ENCODE measurements at places on chromosomes 1 and 21.

GRCh38 chr1:75449998-75450397, 160.9 kb downstream of the SLC44A5 start:
- no peak for DNase-seq

DNA sequence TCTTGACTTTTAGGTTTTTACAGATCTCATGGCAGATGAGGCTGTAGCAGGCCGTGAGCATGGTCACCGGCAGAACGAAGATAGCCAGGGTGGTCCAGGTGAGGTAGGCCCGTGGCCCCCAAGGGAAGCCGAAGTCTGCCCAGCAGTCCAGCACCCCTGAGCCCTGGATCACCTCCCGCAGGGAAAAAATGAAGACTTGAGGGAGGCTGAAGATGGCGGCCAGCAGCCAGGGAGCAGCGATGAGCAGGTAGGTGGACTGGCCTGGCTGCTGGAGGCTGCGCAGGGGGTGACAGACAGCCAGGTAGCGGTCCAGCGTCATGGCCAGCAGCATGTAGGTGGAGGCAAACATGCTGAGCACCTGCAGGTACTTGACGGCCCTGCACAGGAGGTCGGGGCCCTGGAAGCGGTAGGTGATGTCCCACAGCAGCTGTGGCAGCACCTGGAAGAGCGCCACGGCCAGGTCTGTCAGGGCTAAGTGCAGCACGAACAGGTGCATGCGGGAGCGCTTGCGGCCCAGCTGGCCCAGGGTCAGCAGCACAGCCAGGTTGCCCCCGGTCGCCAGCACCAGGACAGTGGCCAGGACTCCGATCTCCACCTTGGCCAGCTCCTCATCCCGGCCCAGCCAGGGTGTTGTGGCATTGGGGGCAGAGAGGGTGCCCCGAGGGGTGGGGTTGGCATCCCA, 856 bp downstream of the AVPR1B start:
- no peak for DNase-seq

DNA sequence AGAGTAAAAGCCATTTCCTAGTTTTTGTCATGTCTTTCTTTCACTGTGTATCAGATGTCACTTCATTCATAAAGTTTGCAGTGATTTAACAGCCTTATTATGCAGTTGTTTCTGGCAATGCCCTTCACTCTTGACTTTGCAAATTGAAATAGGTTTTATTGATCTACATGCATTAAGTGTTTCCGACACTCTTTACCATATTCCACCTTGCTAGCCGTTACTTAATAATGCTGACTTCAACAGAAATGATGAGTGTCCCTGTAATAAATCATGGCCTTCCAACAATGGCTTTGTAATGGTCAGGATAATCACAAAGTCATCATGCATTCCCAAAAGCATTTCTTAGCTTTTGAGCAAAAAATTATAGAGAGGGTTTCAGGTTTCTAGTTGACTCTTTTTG, 236.8 kb upstream of the FMN2 start:
- no peak for DNase-seq

GRCh38 chr1:71049951-71050598, 2.5 kb upstream of the PTGER3 start:
- peak; percentile 31 for DNase-seq

- DNase-seq = no peak
Measured at GRCh38 chr21:45576838-45577737, 34.8 kb upstream of the SLC19A1 start.

DNA sequence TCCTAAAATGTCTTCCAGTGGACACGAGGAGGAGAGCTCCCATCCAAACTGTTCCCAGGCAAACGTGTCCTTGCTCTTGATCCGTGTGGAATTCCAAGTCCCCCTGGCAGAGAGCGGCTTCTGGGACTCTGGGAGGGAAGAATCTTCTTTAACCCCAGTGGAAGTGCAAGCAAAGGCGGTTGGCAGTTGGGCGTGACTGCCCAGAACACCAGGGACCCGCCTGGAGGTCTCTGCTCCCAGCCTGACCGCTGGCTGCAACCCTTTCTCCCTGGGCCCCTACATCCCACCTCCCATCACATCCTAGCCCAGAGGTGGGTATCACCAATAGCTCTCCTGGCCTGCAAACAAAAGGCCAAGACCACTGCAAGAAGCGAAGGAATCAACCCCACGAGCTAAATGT, 17.8 kb downstream of the CASZ1 start:
- no peak for DNase-seq

DNA sequence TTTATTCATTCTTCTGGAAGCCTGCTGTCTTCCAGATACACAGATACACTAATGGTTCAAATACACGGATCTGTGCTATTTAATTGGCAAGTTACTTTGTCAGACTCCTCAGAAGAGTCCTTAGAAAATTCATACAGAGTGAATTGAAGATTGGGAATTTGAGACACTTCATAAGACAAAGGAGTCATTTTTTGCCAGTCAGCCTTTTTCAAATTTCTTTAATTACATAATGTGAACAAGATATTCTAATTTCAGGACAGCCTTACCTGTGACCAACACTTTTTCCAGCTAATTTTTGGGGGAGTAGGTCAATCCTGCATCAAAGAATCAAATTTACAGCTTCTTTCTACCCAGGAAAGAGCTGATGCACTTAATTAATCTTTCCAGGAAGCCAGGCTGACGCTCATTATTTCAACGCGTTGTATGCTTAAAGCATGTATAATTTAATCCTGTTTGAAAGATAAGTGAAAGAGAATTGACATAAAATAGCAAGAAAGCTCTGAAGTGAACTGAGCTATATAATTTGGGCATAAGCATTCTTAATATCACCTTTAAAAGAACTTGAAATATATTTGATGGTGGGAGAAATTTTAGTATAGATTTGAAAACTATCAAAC, 12.8 kb upstream of the NRIP1 start:
- DNase-seq = no peak

DNA sequence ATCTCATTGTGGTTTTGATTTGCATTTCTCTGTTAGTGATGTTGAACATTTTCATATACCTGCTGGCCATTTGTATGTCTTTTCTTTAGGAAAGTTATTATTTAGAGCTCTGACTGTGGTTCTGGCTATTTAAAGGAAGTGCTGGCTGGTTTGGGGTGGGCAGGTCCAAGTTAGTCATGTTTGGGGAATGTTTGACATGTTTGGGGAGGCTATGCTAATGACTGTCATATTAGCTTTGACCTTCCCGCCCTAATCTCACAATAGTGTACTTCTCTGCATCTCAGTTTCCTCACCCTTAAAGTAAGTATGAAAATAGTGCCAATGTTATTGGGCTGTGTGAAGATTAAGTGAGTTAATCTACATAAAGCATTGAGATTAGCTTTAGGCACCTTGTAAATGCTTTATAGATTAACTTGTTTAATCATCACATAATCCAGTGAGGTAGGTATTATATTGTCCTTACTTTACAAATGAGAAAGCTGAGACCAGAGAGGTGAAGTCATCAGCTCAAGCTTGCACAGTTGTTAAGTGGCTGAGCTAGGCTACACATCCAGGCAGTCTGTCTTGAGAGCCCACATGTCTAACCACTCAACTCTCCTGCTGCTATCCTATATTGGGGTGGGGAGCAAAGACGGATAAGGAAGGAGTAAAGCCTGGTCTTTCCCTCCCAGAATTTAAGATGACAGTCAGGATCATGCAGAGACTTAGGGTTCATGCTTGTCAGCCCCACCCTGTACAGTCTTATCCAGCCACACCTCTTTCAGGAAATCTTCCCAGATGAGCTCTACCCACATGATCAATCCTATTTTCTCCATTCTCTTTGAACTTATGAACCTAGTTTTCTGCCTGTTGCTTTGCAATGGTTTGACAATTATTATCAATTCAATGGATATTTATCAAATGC, 22.8 kb upstream of the CRNN start:
- no peak for DNase-seq

DNA sequence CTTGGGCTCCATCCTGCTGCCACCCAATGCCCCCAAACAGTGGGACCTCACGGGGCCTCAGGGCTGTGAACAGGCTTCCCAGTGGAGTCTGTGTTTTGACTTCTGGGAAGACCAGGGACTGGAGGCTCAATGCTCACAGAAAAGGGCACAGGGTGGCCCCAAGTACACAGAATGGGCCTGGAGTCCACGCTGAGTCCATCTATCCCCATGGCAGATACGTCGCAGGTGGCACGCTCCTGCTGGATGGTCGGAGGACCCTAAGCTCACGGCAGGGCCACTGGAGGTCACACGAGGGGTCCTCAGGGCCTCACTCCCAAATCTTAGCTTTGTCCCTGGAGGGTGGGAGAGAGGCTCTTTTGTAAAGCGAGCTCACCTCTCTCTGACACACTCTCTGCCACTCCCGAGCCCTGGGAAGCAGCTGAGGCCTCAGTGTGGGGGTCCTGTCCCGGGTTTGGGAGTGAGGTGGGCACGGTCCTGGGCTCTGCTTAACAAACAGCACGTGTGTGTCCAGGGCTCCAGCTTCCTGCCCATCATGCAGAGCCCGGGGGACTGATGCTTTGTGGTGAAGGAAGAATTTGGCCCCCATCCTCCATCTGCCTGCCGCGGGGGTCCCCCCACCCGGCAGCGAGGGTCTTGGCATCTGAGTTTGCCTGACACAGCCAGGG, 27.2 kb upstream of the TTC34 start:
- DNase-seq = no peak

- DNase-seq = no peak
Measured at GRCh38 chr1:40930174-40930964, 49.1 kb upstream of the CTPS1 start.

All from NCI-H1436 treated with DMSO at 0.1 percent for 48 hours (cell line).